Inflammatory macrophage treated with lipopolysaccharide for 4 hours (primary cell): ENCODE measurements at places on chromosomes 11 and 22.

DNA sequence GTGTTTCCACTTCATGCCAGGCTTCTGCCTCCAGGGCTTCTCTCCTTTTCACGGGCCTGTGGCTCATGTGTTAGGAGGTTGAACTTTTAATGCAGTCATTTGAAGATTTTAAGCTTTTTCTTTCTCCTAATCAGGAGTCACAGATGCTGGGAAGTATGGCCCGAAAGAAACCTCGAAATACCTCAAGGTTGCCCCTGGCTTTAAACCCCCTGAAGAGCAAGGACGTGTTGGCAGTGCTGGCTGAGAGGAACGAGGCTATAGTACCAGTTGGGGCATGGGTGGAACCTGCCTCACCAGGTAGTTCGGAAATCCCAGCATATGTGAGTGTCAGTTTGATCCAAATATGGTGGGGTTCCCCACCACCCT lies 571 bp downstream of the CCDC15 start:
- DNase-seq, result no peak

- no peak for DNase-seq
Measured at GRCh38 chr11:89495951-89496350, 4.8 kb upstream of the NOX4 start.

DNA sequence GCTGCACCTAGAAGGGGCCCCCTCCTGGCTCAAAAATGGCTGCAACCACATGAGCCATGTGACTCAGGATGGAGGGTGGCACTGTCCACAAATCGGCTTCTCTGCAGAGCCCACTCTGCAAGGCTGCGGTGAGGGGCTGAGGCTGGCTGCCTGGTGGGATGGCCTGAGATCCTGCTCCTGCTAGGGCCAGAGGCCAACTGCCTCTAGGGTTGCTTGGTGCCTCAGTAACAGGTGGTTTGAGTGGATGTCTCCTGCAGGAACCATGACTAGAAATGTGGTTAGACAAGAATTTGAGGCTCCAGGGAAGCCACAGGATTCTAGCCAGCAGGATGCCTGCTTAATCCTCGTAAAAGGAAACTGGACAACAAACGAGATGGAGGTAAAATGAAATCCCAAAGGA lies 17.1 kb downstream of the PATZ1 start:
- DNase-seq, result no peak

DNA sequence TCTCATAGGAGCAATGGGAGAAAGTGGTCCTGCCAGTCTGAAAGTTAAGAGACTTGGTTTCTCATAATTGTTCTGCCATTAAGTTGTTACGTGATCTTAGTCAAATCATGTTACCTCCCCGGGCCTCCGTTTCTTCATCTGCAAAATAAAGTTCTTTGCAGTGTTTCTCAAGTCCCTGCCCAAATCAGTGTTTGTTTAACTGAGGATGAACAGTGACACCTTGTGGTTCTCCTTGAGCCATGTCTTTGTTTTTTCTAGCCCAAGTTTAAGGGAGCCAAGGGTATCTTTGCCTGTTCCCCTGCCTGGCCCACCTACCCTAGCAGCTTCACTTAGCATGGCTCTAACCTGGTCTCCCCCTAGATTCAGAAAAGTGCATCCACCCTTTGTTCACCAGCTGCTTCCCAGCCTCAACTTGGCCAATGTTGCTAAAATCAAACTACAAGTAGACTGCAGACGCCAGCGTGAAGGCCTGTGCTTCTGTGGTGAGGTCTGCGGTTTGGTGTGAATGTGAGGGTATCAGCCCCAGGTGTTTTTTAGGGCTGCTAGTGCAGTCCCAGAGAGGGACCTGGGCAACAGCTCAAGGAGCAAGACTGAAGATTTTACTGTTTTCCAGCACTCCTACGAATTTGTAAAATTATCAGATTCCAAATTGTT lies 35.5 kb downstream of the FZD4 start:
- DNase-seq, result peak; percentile 7

DNA sequence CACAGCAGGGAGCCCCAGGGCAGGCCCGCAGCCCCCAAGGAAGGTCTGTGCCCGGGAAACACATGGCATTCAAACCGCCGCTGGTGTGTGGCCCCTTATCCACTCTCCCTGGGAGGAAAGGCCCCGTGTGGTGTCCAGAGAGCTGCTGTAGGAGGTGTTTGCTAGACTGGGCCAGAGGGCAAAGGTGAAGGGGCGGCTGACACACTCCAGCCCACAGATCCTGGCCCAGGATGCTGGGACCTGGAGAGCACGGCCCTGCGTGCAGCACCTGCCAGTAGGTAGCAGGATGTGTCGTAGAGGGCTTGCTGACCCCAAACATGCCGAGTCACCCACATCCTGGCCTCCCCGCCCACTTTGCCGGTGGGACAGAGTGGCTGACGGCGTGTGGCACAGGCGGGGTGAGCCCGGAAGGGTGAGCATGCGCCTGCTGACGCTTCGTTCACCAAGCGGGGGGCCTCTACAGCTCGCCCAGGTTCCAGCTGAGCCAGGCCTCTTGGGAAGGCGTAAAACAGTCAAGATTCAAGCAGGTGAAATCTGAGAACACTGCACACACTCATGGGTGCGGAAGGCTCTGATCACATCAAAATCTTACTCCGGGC lies 11.0 kb downstream of the OSBPL5 start:
- DNase-seq, result no peak

DNA sequence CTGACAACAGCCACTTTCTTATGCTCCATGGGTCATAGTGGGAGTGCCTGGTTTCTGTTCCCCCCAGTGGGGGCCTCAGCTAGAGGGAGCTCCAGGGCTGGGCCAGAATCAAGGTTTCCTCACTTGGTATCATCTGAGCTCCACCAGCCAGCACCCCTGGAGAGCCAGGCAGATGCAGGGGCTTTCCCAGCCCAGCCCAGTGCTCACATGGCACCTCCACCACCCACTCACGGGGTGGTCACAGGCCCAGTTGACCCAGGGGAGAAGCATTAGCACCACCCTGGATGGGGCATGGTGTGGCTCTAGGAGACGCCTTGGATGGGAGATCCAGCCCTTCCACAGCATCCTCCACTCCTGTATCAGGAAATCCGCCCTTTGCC lies 24.1 kb upstream of the WNT7B start:
- DNase-seq, result peak; percentile 65

DNA sequence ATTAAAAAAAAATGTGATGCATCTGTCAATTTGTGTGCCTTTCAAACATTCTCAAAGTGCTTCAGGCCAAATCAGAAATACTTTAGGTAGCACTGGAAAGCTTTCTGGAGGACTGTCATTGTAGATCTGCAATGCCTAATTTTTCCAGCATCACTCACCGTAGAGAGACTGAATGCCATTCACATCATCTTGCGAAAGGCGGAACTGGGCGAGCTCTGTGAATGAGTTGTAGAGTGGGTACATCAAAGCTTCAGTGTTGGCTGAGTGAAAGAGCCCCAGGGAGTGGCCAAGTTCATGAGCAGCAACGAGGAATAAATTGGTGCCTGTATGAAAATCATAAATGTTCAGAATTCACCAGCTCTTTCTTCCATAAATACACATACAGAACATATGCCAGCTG lies 4.0 kb downstream of the MMP10 start:
- DNase-seq, result no peak

DNA sequence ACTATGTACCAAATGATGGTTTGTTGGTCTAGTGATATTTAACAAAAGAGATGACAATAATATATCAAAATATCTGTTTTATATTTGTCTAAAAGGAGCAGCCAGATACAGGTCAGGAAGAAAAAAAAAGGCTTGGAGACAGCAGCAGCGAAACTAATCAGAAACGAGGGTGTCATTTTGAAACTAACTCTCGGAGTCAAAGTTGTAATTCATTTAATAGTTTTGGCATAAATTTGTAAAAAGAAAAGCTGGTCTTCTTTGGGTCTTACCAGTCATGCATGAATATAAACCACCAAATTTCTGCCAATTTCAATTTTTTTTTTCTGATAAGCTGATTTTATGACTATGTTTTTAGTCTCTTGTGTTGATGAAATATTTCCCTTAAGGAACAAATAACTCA lies 25.5 kb downstream of the NPAT start:
- DNase-seq, result no peak

GRCh38 chr11:116387641-116388040 lies 385.1 kb downstream of the BUD13 start:
- DNase-seq, result no peak

DNA sequence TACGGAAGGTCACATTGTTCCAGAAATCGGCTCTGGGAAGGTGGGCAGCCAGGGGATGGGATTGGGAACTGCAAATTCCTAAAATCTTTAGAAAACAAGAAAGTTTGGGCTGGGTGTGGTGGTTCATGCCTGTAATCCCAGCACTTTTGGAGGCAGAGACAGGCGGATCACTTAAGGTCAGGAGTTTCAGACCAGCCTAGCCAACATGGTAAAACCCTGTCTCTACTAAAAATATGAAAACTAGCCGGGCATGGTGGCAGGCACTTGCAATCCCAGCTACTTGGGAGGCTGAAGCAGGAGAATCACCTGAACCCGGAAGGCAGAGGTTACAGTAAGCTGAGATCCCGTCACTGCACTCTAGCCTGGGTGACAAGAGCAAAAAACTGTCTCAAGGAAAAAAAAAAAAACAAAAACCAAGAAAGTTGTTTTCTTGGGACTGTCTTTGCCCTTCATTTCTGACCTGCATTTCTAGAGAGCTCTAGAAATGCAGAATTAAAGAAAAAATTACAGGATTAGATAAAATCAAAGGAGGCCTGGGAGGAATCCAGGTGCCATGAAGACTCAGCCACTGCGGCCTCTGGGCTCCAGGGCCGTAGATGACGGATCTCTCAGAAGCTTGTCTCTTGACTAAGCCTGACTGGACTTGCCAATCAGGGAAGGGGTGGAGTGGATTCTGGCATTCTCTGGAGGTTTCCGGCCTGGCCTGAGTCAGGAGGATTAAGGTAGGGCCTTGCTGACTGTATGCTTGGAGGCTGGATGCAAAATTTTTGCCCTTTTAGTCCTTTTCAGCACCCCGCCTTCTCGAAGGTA lies 5.3 kb upstream of the MALAT1 start:
- peak; percentile 32 for DNase-seq

GRCh38 chr11:75792127-75792731 lies 22.8 kb upstream of the UVRAG start:
- DNase-seq, result no peak

- no peak for DNase-seq
Measured at GRCh38 chr22:19168088-19168890, 10.2 kb downstream of the SLC25A1 start.

- no peak for DNase-seq
Measured at GRCh38 chr11:62273284-62273683, 3.3 kb downstream of the SCGB2A2 start.

DNA sequence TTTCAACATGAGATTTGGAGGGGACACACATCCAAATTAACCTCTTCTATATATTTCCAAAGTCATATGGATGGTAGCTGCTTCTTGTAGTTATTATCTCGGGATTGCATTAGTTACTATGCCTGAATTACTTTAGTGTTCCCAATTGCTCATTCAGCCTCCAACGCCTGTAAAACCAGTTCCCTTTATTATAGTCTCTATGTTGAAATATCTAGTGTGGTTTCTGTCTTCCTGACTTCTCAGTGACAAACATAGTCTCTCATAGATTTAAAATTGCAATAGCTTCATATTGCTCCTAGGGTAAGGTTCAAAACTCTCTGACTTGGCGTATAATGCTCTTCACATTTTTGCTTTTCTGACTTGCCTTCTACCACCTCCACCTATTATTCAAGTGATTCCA lies 366.4 kb downstream of the CASP12 start:
- DNase-seq, result peak; percentile 74

DNA sequence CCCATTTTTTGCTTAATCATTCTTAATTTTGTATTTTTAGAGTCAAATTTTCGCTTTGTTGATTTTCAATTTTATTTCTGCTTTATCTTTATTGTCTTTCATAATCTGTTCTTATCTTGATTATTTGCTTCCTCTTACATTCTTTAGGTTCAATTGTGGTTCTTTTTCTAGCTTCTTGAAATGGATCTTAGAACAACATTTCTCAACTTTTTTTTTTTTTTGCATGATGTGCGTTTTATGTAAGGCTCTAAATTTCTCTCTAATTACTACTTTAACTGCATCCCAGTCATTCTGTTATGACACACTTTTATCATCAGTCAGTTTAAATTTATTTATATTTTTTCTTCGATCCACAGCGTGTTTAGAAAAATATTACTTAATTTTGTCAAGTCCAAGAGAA lies 65.2 kb upstream of the PARVA start:
- DNase-seq, result no peak

- DNase-seq, result no peak
Measured at GRCh38 chr22:37571992-37572373, 7.9 kb downstream of the LGALS2 start.

- peak; percentile 71 for DNase-seq
Measured at GRCh38 chr11:71446942-71447688, 1.1 kb downstream of the DHCR7 start.

DNA sequence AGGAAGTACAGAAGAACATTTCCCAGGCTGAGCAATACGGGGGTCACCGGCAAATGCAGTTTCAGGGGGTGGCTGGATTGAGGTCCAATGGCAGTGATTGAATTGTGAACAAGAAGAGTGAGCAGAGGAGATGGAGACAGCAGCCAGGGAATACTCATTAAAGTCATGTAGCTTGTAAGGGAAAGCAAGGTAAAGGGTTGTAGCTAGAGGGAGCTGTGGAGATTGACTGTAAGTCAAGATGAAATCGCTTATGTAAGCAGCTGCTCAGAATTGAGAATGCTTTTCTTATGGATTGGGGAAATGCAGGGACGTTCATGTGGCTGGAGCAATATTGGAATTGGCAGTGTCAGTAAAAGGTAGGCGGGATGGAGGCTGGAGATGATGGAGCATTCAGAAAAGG lies 111.4 kb upstream of the TBCEL start:
- peak; percentile 4 for DNase-seq

GRCh38 chr22:23796461-23796860 lies 9.7 kb downstream of the SMARCB1 start:
- DNase-seq, result no peak

DNA sequence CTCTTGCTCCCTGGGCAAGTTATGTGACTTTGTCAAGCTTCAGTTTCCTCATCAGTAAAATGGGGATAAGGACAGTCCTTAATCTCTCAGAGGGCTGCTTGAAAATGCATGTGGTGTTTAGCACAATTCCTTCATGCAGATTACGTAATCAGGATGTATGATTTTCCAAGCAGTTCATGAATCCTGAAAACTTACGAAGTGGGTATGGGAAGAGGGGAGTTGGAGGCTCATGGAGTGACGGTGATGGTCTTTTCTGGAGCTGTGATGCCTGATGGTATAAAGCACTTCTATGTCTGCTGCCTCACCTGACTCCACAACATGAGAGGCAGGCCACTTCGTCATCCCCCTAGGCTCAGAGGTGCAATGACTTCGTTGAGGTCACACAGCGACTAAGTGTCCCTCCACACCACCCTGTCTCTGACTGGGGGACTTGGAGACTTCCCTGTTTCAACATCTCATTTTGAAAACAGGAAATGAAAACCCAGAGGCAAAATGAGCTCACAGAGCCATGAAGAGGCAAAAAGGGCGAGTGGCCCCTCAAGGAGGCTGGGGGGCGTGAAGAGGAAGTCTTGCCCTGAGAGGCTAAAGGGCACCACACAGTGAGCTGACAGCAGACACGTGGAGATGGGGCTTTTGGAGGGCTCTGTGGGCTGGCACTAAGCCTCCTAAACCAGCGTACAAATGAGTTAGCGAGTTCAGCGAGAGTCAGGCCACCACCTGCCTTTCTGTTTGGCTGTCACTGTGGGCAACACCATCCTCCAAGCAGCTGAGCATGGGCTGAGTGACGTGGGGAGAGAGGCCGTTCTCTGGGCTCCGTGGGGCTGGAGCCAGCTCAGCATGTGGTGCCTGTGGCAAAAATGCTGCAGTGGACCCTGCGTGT lies 10.1 kb downstream of the MCM5 start:
- peak; percentile 98 for DNase-seq

- DNase-seq, result no peak
Measured at GRCh38 chr11:14267861-14268635, 90.9 kb downstream of the RRAS2 start.
